ENCODE measurements at places on chromosomes 6 and 20.

- DNase-seq: peak; percentile 82
Observed at GRCh38 chr20:25984933-25985332, 288.3 kb upstream of the ZNF337 start.

DNA sequence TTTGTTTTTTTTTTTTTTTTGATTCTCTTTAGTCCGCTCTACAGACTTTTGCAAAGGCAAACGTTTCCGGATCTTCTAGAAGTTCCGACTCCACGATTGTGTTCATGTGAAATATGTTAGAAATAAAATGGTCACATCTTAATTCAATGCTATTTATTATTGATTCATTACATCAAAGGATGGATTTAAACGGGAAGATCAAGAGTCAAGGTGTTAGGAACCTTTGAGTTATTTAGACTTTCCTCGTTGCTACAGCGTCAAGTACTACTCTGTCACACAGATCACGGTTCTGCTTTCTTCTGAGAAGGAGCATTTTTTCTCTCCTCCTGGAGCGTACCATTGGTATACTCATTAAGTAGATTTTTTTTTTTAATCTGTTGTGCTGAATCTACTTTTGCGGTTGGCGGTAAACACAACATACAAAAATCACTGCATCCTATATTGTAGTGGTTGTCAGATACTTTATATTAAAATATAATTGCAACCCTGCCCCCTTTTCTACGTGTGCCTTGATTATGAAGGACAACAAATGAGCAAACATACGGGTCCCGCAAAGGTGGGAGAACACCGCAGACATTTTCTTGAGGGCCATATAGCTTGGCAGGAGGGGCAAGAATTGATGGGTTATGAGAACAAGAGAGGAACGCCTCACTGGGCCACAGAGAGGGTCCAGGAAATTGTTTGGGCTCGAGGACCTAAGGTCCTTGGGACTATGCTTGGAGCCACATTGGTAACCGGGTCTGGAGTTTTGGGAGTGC, 17.5 kb downstream of the HMGN4 start:
- DNase-seq: no peak

DNA sequence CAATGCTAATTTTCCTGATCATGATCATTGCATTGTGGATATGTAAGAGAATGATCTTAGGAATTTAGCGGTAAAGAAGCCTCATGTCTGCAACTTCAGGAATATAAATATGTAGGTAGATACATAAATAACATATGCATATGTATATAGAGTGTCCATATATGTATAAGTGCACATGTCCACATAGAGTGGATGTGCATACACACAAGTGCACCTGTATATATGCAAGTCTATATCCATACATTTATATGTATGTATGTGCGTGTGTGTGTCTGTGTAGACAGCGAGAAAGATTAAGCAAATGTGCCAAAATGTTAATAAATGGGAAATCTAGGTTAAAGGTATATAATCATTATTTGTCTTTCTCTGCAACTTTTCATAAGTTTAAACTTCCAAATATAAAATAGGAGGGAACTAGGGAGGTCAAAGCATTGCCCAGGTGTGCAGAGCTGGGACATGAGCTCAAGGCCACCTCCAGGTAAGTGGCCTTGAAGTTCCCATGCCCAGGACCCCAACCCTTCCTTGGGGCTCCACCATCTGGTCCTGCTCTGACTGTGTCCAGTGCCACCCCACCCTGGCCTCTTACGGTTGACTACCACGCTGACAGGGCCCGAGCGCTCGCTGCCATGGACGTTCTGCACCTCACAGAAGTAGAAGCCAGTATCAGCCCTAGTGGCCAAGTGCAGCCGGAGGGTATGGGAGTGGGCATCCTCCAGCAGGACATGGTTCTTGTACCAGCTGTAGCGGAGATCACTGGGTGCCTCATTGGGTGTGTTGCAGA, 9.6 kb downstream of the SIGLEC1 start:
- no peak for DNase-seq

DNA sequence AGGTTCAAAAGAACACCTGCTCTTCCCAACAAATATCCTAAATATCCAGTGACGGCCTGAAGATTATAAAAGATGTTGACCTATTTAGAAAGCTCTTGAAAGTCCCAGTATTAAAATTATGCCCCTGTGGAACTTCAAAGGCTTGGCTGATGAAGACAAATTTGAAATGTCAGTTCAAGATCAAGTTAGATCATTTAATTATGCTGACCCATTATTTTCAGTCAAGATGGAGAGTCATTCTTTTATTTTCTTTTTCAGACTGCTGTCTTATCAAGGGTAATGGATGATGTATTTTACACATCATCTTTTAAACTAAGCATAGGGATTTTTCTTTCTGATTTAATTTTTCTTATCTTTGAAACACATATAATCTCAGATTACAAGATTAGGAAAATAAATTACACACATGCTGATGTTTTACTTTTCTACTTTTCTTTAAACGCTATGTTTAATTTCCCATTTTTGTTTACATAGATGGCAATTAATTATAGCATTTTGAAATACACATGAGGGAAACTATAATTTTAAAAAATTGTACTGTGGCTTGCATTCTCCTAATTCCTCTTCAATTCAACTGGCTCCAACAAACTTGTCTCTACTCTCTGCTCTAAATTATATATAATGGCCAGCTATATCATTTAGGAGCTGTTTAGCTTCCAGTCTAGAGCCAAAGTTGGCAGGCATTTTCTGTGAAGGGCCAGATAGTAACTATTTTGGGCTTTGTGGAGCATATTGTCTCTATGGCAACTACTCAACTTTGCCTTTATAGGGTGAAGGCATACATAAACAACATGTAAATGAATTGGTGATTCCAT, 123.7 kb downstream of the RCAN2 start:
- DNase-seq: no peak

GRCh38 chr20:25088267-25088666, 6.3 kb upstream of the VSX1 start:
- DNase-seq: no peak

- DNase-seq: peak; percentile 29
Observed at GRCh38 chr20:53425941-53426340, 167.7 kb downstream of the ZNF217 start.

- DNase-seq: peak; percentile 85
Observed at GRCh38 chr6:35302604-35303241, 5.1 kb downstream of the DEF6 start.

DNA sequence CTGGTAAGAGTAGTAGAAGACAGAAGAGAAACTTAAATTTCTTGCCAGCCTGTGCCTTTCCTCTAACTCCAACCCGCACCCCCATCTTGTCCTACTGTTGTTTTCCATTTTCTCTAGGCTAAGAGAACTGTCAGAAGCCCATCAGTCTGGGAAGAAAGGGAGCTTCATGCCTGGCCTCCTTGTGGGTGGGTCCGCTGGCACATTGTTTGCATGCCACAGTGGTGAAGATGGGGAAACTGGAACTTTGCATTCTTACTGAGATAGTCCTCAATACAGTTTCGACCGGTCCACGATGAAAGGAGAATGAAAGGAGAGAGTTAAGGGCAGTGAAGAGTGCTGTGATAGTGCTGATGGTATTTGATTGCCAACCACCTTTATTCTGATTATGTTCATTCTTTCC, 103.1 kb downstream of the TCP11 start:
- DNase-seq: no peak

DNA sequence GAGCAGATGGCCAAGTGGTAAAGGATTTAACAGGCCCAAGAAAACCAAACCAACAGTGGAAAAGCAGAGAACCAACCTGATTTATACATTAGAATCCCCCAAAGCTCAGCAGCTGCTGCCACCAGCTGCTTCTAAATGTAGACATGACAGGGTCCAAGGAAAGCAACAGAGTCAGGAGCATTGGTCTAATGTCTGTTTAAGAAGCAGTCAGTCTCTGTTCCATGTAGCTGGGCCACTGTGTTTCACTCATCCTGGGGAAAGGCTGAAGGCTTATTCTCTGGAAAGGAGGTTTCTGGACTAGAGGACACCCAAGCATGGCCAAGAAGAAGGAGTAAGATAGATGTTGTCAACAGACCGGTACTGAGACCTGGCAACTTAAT, 75.4 kb downstream of the TMEM244 start:
- no peak for DNase-seq

Data from stomach (tissue), 19 donors.